ENCODE measurements at places on chromosomes 16 and 17. TPM values are rescaled to one million over a fixed set of nuclear protein-coding genes. Genes with fewer than 3 reads are reported as not detected.

DNAI2 gene
- total RNA-seq: not detected

SHISA6 gene
- not detected for total RNA-seq

TBC1D3C gene
- total RNA-seq: 0.38 TPM

GAS7 gene
- 1.7 TPM for total RNA-seq

Data from bronchial epithelial cell (primary cell).